ENCODE measurements at places on chromosomes 5 and 9.

GRCh38 chr5:151084363-151084762 is 3.5 kb upstream of the TNIP1 start:
- DNase-seq, result no peak

- DNase-seq, result no peak
Observed at GRCh38 chr5:135916638-135917263, 21.1 kb upstream of the IL9 start.

- no peak for DNase-seq
Observed at GRCh38 chr9:87564111-87564510, 66.4 kb downstream of the DAPK1 start.

GRCh38 chr5:37054391-37054790 is 177.8 kb downstream of the NIPBL start:
- DNase-seq, result no peak

DNA sequence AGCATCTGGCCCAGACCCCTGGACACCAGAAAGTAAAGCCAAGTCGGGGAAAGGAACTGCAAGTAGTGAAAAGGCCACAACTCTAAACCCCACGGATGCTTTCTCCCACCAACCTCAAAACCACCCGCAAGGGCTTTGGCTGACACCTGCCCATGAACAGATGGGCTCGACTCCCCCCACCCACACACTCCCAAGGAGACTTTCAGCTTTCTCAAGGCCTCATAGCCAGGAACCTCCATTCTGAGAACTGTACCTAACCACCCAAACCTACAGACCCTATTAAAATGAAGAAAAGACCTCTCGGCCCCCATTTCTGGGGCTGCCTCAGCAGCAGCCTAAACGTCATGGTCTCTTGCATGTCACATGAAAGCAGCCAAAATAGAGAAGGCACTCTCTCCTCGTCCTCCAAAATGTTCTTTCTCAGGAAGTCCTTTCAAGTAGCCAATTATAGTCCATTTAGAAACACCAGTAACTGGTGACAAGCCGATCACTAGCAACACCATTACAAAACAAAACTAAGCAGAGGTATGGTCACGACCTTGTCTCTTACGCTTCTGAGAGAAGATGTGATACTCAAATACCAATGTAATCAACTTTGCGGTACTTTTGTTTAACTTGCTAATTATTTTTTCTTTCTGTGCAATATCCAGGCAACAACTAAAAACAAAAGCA is 2.9 kb downstream of the B4GALT1 start:
- DNase-seq, result no peak

DNA sequence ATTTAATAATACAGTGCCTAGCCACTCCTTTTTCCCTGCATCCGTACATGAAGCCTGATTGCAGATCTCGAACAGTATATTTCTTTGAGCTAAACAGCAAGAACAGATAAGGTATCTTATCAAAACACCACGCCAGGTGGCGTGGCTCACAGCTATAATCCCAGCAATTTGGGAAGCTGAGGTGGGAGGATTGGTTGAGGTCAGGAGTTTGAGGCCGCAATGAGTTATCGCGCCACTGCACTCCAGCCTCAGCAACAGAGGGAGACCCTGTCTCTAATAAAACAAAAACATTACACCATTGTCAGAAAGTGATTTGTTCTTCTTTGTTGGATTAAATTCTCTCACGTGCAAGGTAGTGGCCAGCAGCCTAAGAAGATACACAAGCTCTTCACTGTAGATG is 291.2 kb upstream of the DMRT1 start:
- no peak for DNase-seq

GRCh38 chr9:38316166-38316780 is 76.2 kb upstream of the ALDH1B1 start:
- no peak for DNase-seq

- DNase-seq, result peak; percentile 28
Observed at GRCh38 chr9:128702949-128703615, 779 bp downstream of the PKN3 start.

DNA sequence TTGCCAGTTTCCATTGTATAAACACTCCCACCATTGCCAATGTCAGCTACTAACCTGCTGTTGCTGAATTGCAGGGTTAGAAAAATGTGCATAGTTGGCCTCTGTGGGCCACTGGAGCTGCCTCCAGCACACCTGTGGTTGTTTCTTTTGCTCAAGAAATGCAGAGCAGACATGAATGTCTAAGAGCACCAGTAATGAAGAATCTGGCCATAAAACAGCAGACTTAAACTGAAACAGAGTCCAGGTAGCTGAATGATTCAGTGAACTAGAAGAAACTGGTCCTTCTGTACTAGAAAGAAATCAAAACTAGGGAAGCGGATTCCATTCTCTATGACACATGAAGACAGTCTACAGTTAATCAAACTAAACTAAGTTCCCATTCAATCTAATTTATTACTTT is 48.2 kb downstream of the NUDT12 start:
- no peak for DNase-seq

GRCh38 chr9:126146254-126147145 is 180.1 kb upstream of the MVB12B start:
- DNase-seq, result no peak

- no peak for DNase-seq
Observed at GRCh38 chr9:78486661-78487060, 189.7 kb downstream of the PSAT1 start.

- DNase-seq, result no peak
Observed at GRCh38 chr5:35096216-35096615, 48.5 kb upstream of the AGXT2 start.

GRCh38 chr5:149325166-149325735 is 20.0 kb upstream of the GRPEL2 start:
- DNase-seq, result no peak

- DNase-seq, result no peak
Observed at GRCh38 chr5:165031371-165031770, 1526.0 kb downstream of the MAT2B start.

DNA sequence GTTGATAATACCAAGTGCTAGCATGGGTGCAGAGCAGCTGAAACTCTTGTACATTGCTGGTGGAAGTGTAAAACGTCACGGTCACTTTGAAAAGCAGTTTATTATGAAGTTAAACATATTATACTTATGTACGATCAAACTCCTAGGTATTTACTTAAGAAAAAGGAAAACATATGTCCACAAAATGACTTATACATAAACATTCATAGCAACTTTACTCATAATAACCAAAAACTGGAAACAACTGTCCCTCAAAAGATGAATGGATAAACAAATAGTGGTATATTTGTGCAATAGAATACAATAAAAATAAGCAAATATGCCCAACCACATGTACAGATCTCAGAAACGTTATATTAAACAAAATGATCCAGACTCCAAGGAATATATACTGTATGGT is 92.3 kb upstream of the TRIO start:
- no peak for DNase-seq

GRCh38 chr9:75147638-75148037 is 59.3 kb downstream of the OSTF1 start:
- peak; percentile 24 for DNase-seq

- no peak for DNase-seq
Observed at GRCh38 chr5:1772634-1773033, 27.0 kb downstream of the MRPL36 start.

DNA sequence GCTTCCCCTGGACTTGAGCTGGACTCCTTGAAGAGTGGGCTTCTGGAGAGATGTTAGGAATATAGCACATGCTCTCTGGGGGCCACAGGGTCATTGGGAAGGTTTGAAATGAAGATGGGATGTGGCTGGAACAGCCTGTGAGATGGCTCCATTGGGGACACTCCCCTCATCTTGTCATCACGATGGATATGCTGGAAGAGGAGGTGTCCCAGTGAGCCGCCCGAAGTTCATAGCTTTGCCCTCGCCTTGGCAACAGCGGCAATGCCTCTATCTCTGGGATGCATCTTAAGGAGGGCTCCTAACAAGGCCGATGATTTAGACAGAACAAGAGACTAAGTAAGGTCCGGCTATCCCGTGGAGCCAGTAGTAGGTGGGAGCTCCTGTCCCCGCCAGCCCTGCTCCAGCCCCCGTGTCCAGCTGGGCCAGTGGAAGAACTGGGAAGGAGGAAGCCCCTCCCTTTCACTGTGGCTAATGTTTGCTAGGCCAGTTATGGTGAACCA is 23.9 kb downstream of the AMBP start:
- no peak for DNase-seq

- no peak for DNase-seq
Observed at GRCh38 chr5:139648205-139649081, at the start of gene CXXC5. TSS of gene CXXC5 (plus strand) at chr5:139648349. CDS start at chr5:139680524, 32,175 bp downstream.

DNA sequence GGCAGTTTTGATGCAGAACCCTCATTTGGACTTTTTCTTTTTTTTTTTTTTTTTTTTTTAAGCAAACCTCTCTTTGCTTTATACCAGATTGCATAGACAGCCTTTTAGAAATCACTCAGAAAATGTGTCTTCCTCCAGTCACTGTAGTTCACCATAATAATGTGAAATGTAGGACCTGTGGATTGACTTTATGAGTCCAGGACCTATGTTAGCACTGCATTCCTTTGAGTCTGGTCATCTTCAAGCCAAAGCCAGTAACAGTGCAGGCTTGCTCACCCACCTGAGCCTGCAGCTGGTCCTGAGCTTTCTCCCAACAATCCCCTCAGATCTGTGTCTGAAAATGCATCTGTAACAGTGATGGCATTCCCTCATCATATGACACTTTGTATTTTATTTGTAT is 110.7 kb upstream of the NFIL3 start:
- no peak for DNase-seq

- DNase-seq, result no peak
Observed at GRCh38 chr5:74322944-74323343, 317.6 kb downstream of the ENC1 start.

DNA sequence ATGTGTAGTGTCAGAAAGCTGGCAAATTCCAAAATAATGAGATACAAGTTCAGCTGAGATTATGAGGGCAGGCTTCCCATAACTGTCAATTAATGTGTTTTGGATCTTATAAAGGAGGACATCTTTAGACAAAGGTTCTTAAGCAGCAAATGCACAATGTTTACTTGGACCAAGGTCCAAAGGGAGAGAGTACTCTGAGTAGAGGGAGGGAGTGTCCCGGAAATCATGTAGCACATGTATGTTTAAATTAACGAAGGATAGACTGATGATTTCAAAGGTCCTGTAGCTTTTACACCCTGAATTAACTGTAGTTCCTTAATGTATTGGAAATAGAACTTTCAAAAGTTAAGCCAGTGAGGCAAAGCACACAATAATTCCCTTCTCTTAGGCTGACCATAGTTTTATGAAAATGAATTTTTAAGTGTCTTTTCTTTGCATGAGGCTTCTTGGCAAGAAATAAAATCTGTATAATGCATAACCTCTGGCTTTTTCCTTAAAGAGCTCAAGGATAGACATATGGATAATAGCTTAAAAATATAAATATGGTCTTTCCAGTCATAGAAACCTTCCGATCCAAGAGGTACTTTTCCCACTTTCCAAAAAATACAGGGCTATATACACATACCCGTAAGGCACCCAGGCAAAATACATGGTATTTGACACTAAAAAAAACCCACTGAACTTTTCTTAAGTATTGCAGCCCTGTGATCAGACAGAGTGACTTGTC is 93.0 kb downstream of the PCSK5 start:
- DNase-seq, result no peak

- DNase-seq, result no peak
Observed at GRCh38 chr5:27706832-27707231, 668.4 kb upstream of the CDH9 start.

DNA sequence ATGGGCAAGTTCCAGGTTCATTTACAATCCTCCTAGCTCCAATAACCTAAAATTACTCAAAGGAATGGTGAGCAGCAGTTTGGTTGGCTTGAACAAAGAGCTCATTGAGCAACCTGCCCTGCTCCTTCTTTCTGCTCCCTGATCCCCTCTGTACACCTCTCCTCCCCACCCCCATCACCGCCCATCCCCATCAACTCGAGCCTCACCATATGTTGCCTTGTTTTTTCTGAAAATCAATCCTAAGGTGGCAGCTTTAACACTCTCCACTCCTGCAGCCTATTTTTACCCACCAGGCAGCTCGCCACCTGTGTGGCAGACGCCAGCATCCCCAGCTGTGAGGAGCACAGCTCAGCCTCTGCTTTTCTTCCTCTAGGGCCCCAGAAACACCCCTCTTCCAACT is 533.4 kb upstream of the BRINP1 start:
- no peak for DNase-seq

DNA sequence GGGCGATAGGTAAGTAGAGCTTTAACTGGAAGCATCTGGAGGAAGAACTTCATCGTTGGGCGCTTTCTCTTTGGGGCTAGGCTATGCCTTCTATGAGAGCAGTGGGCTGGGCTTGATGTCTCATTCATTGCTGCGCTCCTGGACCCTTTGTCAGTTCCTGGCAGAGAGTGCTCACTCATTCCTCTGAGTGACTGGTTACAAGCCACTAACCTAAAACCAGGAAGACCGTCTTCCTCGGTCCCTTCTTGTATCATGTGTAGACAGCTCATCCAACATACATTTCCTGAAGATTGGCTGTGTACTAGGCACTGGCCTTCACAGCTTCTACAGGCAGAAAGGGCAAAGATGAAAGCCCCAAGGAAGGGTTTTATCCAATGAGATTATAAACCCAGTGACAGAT is 6.4 kb downstream of the SWI5 start:
- DNase-seq, result no peak

- no peak for DNase-seq
Observed at GRCh38 chr5:91109634-91110033, 273.5 kb downstream of the ARRDC3 start.

DNA sequence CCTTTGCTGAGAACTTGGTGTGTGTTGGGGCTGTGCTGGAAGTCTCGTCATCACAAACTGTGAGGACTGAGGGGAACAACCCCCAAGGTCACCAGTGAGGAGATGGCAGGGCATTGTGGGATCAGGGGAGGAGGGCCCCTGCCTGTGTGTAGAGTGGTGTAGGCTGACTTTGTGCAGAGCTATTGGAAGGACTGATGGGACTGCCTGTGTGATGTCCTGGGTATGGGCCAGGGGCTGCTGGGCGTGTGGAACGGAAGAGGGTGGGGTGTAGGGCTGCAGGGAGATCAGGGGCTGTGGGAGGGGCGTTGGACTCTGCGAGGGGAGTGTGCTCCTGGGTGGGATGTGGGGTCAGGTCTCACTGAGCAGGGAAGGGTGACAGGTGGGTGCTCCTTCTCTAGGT is 3.6 kb downstream of the WNK2 start:
- no peak for DNase-seq

- DNase-seq, result no peak
Observed at GRCh38 chr5:177094224-177095087, 7.7 kb downstream of the FGFR4 start.

DNA sequence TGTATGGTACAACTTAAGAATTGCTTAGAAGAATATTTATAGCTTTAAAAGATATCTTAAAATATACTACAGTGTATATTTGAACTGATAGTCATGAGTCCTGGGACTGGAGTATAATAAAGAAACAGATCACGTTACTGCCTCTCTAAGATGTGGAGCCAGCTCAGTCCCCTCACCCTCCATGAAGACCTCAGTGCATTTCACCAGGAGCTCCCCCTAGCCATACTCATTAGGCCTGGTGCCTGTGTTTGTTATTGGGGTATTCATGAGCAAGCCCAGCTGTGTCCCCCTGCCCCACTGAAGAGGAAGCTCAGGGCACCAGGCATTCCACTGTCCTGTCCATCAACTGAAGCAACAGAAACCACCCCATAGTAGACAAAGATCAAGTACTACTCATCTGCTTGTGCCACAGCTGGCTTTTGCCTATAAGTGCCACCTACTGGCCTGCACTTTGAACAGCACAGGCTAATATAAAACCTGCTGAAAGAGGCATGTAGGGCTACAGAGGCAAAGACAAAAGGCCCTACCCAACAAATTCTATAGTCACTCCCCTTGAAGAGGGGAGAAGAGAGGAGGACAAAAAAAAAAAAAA is 850.2 kb upstream of the NUDT12 start:
- no peak for DNase-seq

GRCh38 chr9:131736431-131736830 is 3.4 kb downstream of the RAPGEF1 start:
- DNase-seq, result no peak

All from stimulated activated naive CD4-positive, alpha-beta T cell (primary cell).